ENCODE measurements at places on chromosomes 2 and 18.

- DNase-seq = peak; percentile 44
Measured at GRCh38 chr2:60674524-60675165, 81.4 kb upstream of the PAPOLG start.

- no peak for DNase-seq
Measured at GRCh38 chr2:122319539-122320132, 564.2 kb downstream of the TSN start.

DNA sequence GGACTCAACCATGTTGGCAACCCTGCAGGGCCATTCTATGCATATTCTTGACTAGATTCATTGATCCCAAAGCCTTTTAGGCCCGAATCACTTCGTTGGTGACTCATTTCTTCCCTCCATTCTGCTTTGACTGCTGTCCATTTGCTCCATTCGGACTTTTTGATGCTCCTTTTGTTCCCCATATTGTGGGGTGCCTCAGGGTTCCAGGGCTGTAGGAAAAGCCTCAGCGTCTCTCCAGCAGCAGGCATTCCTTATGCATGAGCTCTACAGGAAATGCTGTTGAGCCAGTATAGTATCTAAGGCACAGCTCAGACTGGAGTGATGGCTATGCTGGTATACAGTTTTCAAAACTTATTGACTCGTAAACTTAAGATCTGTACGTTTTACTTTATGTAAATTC lies 292.6 kb downstream of the PRKCE start:
- no peak for DNase-seq

DNA sequence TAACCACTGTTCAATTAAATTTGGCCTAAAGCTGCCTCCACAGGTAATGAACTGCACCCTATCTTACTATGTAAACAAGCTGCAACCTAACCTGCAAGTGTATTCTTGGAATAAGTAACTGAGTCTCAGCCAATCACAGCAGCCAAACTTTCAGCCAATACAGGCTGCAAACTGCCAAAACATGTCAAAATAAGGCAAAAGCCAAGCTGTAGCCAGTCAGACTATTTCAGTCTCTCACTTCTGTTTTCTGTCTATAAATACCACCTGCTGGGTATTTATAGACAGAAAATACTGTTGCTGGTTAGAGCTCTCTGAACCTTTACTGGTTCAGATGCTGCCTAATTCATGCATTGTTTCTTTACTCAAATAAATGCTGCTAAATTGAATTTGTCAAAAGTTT lies 14.3 kb downstream of the C2orf76 start:
- DNase-seq = peak; percentile 14

- no peak for DNase-seq
Measured at GRCh38 chr18:43278355-43278754, 1.1 kb upstream of the SYT4 start.

DNA sequence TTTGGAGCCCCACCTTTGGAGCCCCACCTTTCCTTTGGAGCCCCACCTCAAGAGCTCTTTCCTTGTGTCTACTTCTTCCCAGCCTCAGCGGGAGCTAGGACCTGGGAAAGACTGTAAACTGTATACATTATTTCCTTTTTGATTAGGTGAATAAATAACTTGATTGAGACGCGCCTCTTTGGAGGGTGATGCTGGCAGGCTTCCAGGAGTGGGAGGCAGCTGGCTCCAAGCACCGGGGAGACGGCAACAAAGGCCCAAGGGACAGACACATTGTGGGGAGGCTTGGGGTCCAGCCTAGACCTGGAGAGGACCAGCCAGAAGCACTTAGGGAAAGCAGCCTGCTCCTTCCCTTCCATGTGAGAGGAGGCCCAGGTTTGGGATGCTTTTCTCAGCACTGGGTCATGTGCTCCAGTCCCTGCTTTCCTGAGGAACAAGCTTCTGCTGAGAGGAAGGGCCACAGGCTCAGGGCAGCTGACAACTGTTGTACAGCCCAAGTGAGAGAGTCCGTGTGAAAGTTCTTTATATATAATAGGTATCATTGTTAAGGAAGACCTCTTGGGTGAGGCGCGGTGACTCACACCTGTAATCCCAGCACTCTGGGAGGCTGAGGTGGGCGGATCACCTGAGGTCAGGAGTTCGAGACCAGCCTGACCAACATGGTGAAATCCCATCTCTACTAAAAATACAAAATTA lies 297.2 kb upstream of the SLC14A2 start:
- DNase-seq = peak; percentile 75

- DNase-seq = no peak
Measured at GRCh38 chr2:188767176-188767575, 207.0 kb upstream of the COL3A1 start.

DNA sequence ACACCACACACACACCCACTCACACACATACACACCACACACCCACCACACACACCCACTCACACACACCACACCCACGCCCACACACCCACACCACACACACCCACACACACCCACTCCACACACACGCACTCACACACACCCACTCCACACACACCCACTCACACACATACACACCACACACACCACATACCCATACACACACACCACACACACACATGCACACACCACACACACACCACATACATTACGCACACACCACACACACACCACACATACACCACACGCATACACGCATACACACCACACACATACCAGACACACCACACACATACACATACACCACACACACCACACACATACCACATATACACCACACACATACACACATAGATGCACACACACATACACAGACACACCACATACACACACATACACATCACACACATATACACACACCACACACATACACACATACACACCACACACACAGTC lies 37.9 kb downstream of the MCFD2 start:
- DNase-seq = no peak

- DNase-seq = peak; percentile 11
Measured at GRCh38 chr2:36356298-36356989, 866 bp downstream of the CRIM1 start.

DNA sequence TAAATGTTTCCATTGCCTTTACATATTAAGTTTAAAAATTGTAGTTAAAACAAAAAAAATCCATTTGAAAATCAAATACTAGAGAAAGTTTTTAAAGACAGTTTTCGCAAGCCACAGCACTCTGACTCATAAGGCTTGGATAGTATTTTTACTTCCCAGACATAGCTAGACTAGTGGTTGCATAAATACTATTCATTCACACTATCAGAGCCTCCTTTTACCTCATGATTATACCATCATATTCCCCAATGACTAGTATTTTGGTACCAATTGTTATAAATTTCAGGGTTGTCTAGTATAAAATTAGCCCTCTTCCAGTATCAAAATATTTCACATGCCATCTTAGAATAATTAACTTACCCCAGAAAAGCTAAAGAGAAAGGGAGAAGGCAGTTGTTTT lies 393.5 kb downstream of the ERBB4 start:
- DNase-seq = no peak

GRCh38 chr2:203861197-203861596 lies 6.4 kb upstream of the CTLA4 start:
- DNase-seq = peak; percentile 67

- no peak for DNase-seq
Measured at GRCh38 chr2:98463988-98464771, 19.5 kb downstream of the INPP4A start.

- peak; percentile 15 for DNase-seq
Measured at GRCh38 chr2:217142649-217143266, 282.9 kb upstream of the TNP1 start.

DNA sequence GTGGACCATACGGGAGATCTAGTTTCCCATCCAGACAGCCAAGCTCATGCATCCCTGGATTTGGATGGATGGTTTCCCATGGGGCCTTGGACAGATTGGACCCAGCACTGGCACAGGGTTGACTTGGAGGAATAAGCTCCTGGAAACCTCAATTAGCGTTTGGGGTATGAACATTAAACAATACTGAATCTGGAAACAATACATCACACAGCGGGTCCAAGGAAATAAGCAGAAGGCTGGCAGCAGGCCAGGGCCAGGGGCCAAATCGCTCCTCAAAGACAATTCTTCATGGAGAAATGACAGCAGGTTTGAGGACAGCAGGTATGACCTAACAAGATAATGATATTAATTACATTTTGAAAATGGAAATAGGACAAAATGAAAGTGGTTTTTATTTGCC lies 540.6 kb downstream of the RIT2 start:
- peak; percentile 98 for DNase-seq

GRCh38 chr2:43170405-43171105 lies 55.9 kb downstream of the ZFP36L2 start:
- DNase-seq = no peak

DNA sequence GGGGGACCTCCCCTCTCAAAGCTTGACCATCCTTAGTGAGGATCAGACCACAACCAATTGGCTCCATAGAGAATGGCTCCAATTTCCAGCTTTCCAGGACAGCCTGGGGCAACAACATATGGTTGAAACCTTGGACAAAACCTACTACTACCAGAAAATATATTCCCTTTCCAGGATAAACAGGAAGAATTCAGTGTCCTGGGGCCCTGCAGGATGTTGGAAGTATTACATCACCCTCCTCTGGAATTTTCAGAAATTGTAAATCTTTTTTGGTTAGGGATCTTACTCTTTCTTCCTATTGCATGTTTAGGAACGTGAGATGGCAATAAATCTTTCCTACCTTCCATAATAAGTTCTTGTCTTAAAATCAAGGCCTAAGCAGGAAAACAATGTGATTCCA lies 158.9 kb upstream of the MEIS1 start:
- no peak for DNase-seq

- peak; percentile 24 for DNase-seq
Measured at GRCh38 chr18:59279722-59280121, 6.5 kb upstream of the RAX start.

GRCh38 chr2:174053355-174054151 lies 88.4 kb upstream of the SP3 start:
- no peak for DNase-seq

GRCh38 chr2:200454927-200455801 lies 54.7 kb downstream of the KCTD18 start:
- DNase-seq = no peak

DNA sequence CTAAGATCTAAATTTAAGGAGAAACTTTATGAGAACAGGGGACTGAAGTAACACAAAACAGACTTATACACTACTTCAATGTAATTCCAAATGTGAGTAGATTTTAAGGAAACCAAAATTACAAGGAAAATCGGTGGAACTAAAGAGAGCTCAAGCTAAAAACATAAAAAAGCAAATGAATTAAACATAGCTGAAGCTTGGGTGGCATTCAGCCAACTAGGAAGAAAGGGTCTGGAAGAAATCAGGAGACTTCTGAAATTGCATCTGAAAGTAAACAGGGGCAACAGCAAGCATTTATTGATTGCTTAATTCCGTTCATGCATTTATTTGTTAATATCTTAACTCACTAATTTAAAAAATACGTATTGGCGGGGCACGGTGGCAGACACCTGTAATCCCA lies 727.3 kb upstream of the PKDCC start:
- no peak for DNase-seq

- no peak for DNase-seq
Measured at GRCh38 chr18:48844271-48844670, 106.5 kb downstream of the SMAD7 start.

- no peak for DNase-seq
Measured at GRCh38 chr2:39320162-39320561, 76.4 kb upstream of the CDKL4 start.

- no peak for DNase-seq
Measured at GRCh38 chr2:82527124-82527523, 1932.0 kb downstream of the SUCLG1 start.

GRCh38 chr2:141929331-141930252 lies 201.2 kb downstream of the LRP1B start:
- no peak for DNase-seq

GRCh38 chr18:67243799-67244587 lies 272.5 kb downstream of the DSEL start:
- DNase-seq = no peak

- DNase-seq = no peak
Measured at GRCh38 chr18:72261590-72261989, 282.6 kb downstream of the CBLN2 start.

- DNase-seq = no peak
Measured at GRCh38 chr2:134642938-134643337, 75.9 kb downstream of the TMEM163 start.

DNA sequence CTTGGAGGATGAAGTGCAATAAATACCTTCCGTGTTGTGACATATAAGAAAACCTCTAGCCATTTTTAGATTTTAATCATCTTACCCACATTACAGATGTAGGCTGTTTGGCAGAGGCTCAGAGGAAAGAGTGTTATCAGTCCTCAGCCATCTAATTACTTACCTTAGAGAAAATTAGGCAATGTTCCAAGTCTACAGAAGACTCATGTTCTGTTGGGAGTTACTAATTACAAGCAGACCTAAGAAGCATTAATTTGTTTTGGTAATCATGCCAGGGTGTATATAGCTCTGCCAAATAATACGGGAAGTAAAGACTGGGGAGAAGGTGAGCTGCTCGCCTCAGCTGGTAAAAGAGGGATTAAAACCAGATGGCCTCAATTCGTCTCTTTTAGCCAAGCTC lies 125.8 kb upstream of the PGAP1 start:
- peak; percentile 98 for DNase-seq

DNA sequence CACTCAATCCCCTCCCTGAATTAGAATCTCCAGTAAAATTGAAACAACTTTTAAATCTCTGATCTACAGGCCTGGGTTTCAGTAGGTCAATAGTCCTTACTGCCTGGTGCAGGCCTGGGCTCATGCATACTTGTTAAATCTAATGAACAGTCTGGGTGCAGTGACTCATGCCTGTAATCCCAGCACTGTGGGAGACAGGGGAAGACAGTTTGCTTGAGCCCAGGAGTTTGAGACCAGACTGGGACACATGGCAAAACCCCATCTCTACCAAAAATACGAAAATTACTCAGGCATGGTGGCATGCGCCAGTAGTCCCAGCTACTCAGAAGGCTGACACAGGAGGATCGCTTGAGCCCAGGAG lies 94.7 kb upstream of the SP3 start:
- DNase-seq = no peak

GRCh38 chr2:6089474-6089873 lies 397.3 kb downstream of the SOX11 start:
- DNase-seq = no peak

- DNase-seq = no peak
Measured at GRCh38 chr2:144476682-144477081, 43.2 kb downstream of the ZEB2 start.

Measured in NCI-H1105 treated with DMSO at 0.1 percent for 48 hours (cell line).